ENCODE measurements at places on chromosomes 1 and 21.

DNA sequence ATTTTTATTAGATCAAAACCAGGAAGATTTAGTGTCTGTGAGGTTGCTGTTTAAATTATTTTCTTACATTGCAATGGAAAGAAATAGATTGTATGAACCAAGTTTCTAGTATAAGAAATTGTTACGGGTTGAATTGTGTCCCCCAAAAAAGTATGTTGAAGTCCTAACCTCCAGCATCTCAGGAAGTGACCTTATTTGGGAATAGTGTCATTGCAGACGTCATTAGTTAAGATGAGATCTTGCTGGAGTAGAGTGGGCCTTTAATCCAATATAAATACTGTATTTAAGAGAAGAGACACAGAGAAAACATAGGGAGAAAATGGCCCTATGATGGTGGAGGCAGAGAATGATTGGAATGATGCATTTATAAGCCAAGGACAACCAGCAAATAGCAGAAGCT, 188.7 kb upstream of the SAMSN1 start:
- DNase-seq = no peak

GRCh38 chr21:33028773-33029384, 3.1 kb downstream of the OLIG2 start:
- DNase-seq = peak; percentile 33

DNA sequence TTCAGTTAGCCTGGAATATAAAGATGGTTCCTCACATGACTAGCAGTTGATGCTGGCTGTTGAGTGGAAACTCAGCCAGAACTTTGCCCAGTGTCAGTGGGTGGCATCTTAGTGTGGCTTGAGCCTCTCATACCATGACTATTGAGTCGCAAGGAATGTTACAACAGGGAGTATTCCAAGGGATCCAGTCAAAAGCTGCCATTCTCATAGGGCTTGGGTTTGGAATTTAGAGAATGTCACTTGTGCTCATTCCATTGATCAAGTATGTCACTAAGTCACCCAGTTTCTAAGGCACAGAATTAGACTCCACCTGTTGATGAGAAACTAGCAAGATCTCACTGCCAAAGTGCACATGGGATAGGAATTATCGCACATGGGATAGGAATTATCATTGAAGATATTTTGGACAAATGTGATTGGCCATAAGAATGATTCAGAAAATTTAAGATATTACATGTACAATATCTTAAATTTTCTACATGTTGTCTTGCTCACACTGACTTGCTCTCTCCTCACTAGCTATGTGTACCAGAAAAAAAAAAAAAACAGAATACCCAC, 1290.7 kb upstream of the ADGRL2 start:
- no peak for DNase-seq

GRCh38 chr21:25682382-25682781, 43.3 kb downstream of the JAM2 start:
- no peak for DNase-seq

- peak; percentile 31 for DNase-seq
Observed at GRCh38 chr1:31723828-31724359, 20.1 kb upstream of the COL16A1 start.

GRCh38 chr21:44352253-44352860, 1.1 kb upstream of the TRPM2 start:
- DNase-seq = no peak

- DNase-seq = no peak
Observed at GRCh38 chr21:35376406-35377135, 327.5 kb upstream of the RUNX1 start.

GRCh38 chr1:203504400-203505250, 10.7 kb downstream of the OPTC start:
- DNase-seq = peak; percentile 74

GRCh38 chr1:205604825-205605505, 26.8 kb downstream of the ELK4 start:
- DNase-seq = no peak

- no peak for DNase-seq
Observed at GRCh38 chr1:9691108-9691445, 39.5 kb downstream of the PIK3CD start.

GRCh38 chr1:24870551-24871195, 59.4 kb downstream of the RUNX3 start:
- DNase-seq = no peak

DNA sequence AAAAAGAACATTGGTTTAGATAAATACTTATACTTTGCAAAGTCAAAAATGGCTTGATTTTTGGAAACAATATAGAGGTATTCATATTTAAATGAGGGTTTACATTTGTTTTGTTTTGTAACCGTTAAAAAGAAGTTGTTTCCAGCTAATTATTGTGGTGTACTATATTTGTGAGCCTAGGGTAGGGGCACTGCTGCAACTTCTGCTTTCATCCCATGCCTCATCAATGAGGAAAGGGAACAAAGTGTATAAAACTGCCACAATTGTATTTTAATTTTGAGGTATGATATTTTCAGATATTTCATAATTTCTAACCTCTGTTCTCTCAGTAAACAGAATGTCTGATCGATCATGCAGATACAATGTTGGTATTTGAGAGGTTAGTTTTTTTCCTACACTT, 65.3 kb upstream of the SAMD13 start:
- DNase-seq = no peak

GRCh38 chr21:38467911-38468310, 30.4 kb downstream of the ERG start:
- no peak for DNase-seq

DNA sequence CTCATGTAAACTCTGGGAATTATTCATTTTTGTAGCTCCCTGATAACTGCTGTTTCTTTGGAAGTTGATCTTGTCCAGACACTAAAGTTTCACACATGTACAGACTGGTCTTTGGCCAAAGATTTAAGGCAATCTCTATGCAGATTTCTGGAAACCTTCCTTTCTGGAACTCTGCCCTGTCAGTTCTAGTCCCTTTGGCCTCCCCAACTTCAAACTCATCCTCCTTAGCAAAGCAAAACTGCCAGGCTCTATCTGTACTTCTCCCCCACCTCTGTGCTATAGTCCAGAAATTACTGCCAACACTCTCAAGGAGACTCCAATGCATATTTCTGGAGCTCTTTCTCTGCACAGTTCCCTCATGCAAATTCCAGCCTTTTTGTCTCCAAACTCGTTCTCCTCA, 36.5 kb downstream of the C1orf198 start:
- no peak for DNase-seq

DNA sequence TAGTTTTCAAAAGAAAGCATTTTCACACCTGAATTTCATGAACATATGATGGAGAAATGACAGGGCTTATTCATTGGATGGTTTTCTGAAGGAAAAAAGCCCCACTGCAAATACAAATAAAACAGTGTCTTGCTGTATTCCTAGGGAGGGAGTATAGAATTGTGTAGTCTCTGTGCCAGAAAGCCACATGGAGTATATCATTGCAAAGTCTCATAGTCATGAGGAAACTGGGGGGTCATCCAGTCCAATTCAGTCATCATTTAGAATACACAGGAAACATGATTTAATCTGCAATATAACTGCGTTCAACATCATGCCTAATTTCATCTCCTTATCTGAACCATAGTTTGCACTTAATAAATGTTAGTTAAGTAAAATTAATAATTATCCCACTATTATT, 222.3 kb downstream of the NTNG1 start:
- DNase-seq = no peak
